Activated CD8-positive, alpha-beta memory T cell treated with anti-CD3 and anti-CD28 coated beads for 24 hours (primary cell): ENCODE measurements at places on chromosomes 1 and 21.

DNA sequence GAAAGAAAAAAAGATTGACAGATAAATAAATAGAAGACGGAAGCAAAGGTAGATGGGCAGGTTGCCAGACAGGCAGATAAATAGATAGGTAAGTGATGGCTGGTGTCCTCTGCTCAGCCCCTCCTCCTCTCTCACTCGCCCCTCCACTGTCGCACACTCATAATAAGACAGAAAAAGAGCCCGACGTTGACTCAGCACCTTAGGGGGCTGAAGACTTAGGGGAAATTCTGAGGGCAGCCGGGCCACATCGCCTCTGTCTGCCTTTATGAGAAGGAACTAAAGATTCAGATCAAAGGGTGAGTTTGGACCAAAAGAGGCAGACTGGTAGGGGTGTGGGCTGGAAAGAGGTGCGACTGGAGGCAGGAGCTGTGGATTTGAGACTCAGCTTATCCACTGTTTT, 158.1 kb upstream of the IGSF21 start:
- no peak for DNase-seq

DNA sequence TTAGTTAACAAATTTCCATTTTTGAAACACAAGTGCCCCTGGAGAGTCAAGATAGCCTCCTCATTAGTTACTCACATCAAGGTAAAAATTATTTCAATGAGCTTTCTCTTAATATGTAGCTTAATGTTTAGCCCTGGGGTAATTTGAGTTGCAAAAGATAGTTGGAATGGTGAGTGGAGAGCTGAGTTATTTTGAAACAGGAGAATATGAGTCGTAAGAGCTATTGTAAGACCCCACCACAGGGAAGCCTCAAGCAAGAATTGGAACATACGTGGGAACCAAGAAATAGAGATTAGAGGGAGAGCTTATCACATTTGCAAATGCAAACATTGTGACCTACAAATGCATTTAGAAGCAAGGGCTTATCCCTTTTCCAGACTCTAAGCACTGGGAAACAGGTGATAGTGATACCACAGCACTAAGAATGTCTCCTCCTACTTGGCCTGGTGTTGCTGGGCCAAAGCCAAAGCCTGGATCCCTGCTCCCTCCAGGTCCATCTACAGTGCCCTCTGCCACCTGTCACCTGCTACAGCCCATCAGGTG, 635.1 kb downstream of the PTPRC start:
- DNase-seq: no peak

DNA sequence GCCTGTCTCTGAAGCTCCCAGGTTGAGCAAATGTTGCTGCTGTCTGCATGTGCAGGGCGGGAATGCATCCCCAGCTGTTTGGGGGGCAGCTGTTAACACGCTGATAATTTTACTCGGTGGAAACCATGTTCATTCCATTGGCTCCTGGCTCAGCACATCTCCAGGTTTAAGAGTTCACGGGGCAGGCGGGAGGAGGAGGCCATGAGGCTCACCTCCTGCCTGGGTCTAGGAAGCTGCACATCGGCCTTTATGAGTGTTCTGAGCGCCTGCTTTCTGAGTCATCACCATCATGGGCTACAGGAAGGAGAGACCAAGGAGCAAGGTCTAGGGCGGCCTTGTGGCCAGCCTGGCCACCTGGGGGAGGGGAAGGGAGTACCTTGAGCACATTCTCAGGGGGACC, 29.7 kb downstream of the AJAP1 start:
- no peak for DNase-seq

- DNase-seq: no peak
Measured at GRCh38 chr1:63901094-63901493, 127.3 kb downstream of the ROR1 start.

- no peak for DNase-seq
Measured at GRCh38 chr1:9910076-9910422, at the start of gene CTNNBIP1. Gene CTNNBIP1, minus strand, starts transcription at chr1:9910269. Its CDS starts 38,205 bp downstream, at chr1:9872064.

- no peak for DNase-seq
Measured at GRCh38 chr1:57857809-57858208, 433.9 kb upstream of the DAB1 start.

DNA sequence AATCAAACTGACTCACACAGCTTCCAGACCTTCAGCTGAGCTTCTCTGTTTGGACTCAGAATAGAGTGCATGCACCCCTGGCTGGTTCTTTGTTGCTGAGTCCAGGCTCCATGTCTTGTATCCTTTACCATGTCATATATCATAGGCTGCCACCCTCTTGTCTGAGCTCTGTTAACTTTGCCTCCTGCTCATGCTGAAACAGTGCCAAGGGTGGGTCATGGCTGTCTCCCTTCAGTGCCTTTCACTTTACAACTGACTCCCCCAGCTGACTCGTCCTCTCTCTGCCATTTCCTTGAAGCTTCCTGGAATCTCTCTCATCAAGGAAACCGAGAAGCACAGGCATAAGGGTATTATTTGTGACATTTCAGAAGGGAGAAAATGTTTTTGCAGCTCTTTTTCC, 885.3 kb downstream of the TTLL7 start:
- DNase-seq: no peak

DNA sequence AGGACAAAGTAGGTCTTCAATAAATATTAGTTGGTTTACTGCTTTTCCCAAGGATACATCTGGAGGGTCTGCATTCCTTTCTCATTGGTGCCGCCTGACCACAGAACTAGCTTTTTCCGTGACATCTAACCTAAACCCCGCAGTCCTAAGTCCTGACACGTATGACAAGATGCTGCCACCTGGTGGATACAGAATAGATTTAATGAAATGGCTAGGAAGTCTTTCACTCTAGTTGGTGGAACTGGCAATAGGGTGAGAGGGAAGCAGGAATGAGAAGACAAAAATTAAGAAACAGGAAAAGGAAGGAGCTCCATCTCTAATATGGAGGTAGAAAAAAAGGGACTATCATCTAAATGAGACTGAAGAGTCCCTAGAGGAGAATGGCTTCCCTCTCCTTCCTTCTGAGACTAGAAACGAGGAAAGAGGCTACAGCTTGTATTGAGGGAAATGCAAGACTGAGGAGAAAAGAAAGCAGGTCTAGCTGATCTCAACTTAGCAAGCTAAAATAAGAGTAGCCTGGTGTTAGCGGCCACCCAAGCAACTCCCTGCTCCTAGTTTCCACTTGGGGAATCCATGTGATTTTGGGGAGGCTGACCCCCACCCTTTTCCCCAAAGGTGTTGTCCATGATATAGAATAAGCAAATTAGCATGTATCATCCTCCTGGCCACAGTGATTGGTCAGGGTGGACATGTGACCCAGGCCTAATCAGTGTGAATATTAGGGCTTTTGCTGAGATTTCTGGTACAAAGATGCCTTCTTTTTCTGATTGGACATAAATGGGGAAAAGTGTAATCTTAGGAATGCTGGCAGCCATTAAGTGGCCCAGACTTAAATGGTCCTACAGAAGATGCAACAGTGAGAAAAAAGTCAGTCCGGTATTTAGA, 5.9 kb downstream of the RFX5 start:
- DNase-seq: no peak

DNA sequence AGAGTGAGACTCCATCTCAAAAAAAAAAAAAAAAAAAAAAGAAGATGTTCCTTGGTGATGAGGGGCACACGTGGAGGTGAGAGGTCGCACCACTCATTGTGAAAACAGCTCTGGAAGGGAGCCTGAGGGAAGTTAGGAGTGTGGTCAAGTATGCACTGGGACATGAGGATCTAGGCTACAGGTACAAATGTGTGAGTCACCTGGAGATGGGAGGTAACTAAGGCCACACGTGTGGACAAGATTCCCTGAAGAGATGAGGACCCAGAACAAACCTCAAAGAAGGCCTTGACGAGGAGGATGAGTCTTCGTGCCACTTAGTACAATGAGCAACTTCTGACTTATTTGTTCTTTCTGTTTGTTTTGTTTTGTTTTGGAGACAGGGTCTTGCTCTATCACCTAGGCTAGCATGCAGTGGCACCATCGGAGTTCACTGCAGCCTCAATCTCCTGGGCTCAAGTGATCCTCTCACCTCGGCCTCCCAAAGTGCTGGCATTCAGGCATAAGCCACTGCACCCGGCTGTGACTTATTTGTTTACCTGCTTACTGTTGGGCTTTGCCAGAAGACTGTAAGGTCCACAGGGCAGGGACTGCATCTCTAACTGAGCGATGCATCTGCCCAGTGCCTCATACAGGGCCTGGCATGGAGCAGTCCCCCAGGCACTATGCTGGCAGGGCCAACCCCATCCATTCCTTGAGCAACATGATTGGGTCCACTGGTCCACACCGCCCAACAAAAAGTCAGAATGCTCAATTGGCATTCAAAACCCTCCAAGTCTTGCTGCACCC, 6.4 kb downstream of the ASAP3 start:
- no peak for DNase-seq

DNA sequence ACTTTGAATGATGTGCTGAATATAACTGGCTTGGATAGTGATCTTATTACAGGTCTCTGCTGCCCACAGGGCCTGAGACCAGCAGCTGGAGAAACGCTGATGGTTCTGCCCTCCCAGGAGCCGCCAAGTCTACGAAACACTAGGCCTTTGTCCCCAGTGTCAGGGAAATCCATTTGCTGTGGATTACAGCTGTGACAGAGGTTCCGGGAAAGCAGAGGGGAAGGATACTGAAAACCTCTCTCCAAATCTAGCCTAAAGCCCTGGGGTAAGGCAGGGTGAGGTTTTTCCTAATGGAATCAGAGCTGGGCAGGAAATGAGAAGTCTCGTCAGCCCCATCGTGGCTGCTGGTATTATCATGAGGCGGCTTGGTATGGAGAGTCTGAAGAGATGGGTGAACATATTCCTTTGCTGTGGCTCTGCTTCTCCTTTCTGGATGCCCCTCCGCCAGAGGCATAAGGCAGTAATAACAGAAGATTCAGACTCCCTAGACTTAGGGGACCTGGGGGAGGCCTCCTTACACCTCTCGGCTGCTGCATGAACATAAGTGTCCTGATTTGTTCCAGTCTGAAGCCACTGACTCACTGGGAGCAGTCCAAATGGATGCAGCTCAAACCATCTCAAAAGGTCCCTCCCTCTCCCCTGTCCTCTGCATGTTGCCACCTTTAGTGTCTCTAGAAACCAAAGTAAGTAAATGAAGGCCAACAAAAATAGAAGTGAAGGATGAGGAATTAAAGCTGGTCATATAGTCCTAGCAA, 48.1 kb downstream of the PHC2 start:
- DNase-seq: no peak

GRCh38 chr1:170586321-170587252, 54.6 kb downstream of the GORAB start:
- no peak for DNase-seq

DNA sequence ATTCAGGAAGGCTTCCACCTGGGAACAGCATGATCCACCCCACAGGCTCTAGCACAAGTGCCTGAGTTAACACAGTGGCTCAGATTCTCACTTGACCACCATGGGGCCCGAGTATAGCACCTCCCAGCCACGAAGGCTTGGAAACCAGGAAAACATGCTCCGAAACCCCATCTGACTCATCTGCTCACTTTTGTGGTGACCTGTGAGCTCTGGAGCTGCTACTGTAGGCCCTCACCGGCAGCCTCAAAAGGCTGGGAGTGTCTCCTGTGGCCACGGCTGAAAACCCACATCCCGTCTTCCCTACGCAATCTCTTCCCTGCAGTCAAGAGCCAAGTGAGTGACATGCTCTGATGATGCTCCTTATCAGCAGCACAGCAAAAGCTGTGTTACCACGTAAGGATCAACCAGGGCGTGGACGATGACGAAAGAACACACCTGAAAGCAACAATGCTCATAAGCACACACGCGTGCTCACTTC, 81.4 kb downstream of the TGFBR3 start:
- peak; percentile 87 for DNase-seq

GRCh38 chr1:67894981-67895735, 61.9 kb upstream of the GNG12 start:
- no peak for DNase-seq

GRCh38 chr1:205229399-205229871, 1.7 kb downstream of the TMCC2 start:
- peak; percentile 77 for DNase-seq

DNA sequence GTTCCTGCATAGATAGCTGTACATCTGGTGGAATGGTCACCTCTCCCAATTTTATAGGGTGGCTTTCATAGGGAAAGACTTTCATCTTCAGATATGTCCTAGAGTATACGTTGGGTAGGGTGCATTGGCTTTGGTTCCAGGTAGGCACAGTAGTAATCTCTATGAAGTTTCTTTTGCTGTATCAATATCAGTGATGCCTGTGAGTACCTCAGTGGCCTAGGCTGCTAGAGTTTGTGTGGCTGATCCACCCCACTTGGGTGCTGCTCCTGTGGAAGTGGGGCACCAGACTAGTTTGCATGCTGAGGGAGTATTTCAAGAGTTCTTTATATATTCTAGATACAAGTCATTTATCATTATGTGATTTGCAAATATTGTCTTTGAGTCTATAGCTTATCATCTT, 370.5 kb upstream of the VAMP3 start:
- DNase-seq: no peak

GRCh38 chr1:169795687-169796086, 980 bp upstream of the METTL18 start:
- no peak for DNase-seq

GRCh38 chr21:18274370-18274769, 29.7 kb downstream of the CHODL start:
- DNase-seq: no peak

- no peak for DNase-seq
Measured at GRCh38 chr1:33050221-33051076, 13.8 kb upstream of the AK2 start.
